ENCODE measurements at places on chromosomes 16 and 17.

DNA sequence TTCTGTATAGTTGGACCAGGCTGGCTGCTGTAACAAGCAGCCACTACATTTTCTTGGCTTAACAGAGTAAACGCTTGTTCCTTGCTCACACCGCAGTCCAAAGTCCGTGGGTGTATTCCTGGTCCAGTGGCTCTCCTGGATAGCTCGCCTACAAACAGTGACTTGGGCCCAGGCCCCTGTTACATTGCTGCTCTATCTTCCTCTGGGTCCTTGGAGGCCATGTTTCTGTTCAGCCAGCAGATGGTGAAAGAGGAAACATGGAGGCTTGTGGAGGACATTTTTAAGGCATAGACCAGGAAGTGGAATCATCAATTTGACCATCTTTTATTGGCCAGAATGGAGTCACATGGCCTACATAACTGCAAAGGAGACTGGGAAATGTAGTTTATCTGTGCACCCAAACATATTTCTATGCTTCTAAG is 55.1 kb downstream of the ATP2C2 start:
- DNase-seq: peak; percentile 57

GRCh38 chr16:82530883-82531282 is 95.9 kb upstream of the CDH13 start:
- DNase-seq: no peak

- peak; percentile 88 for DNase-seq
These were observed 32.5 kb downstream of the ABCC12 start for GRCh38 chr16:48123104-48123788.

GRCh38 chr16:31504159-31504558 is 4.0 kb downstream of the RUSF1 start:
- DNase-seq: no peak

DNA sequence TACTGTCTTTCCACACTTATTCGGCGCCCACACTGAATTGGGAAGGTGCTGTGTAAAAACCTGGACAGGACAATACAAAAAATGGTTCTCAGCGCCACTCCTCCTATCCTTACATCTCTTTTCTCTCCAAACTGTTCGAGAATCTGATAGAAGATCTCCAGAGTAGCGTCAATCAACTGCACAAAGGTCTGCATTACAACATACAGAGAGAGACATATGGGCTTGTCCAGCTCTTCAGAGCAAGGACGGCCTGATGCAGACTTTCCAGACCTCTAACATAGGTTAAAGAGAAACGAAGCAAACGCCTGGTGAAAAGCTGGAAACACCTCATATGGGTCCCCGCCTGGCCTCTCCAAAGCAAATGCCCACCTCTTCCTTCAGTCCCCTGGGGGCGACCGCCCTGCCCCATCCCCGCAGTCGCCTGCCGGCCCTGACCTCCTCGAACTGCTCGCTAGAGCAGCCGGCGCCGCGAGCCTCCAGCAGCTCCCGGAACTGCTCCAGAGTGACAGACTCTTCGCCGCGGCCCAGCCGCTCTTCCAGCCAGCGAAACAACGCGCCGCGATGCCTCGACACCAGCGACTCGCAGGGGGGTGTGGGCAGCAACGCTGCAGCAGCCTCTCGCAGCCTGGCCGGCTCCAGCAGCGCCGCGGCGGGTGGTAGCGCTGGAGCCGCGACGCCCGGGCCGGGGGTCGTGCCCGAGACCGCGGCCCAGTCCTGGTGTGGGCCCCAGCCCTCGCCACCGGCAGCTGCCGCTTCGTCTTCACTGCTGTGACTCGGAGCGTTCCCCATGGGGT is 526 bp downstream of the ZZEF1 start:
- peak; percentile 50 for DNase-seq

- peak; percentile 97 for DNase-seq
These were observed 675 bp downstream of the RNF213 start for GRCh38 chr17:80261159-80261894.

GRCh38 chr16:285146-286055 is 2.4 kb downstream of the PDIA2 start:
- DNase-seq: no peak

DNA sequence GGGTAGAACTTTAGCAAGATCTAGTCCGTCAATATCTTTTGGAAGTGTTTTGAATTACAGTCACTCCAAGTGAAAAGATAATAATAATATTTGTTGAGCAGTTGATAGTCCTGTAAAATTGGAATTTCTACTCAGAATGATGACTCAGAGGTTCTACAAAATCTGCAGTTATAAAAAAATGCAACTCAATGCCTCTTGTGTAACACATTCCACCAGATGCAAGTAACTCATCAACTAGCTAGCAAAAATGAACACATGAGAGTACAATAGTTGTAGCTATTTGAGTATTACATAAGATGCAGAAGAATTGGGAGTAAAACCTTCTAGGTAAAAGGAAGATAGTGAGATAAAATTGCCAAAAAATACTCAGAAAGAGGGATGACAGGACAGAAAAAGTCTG is 177.2 kb downstream of the CDH8 start:
- DNase-seq: no peak

DNA sequence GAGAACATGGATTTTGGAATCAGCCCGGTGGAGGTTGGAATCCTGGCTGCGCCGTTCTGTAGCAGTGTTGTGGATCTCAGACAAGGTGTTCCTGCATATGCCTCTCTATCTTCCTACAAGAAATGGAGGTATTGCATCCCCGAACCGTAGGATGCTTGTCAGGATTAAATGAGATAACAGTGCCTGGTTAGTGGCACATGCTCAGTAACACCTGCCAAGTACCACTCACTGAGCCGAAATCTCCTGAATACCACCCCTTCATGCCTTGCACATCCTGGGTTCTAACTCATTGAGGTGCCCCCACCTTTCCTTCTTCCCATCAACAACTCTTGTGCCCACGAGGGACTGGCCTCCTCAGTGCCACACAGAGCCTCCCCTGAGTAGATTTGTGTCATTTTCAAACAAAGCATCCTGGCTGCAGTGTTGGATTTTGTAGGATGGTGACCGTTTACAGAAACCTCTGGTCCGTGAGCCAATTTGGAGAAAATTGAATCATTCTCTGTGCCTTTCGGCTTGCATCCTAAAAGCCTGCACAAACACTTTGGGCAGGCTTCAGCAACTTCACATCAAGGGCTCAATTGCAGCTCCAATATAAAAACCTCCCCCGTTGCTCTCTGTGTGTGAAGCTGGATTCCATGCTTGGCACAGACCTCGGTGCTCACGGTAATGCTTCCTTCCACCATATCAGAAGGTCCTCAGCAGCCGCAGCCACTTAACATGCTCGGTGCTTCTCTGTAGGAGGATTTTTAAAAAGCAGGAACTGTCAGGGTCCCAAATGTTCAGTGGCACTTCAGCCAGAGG is 84.2 kb downstream of the WWOX start:
- DNase-seq: no peak

DNA sequence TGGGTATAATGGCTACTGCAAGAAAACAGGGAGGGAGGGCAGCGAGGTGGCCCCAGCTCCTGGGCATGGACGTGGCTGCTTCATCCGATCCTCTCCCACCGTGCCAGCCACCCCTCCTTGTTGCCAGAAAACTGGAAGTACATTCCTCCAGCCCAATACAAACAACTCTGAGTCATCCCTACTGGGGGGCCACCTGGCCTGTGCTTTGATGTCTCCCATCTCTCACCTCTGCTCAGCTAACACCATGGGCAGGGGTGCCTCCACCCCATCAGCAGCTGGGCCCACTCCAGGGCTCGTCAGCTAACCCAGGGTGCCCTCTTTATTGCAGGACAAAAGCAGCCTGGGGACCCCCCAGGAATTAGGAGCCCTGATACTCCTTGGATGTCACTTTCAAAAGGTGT is 2.0 kb downstream of the RHBDF2 start:
- peak; percentile 34 for DNase-seq

- no peak for DNase-seq
These were observed 6.4 kb downstream of the NPRL3 start for GRCh38 chr16:132120-132519.

DNA sequence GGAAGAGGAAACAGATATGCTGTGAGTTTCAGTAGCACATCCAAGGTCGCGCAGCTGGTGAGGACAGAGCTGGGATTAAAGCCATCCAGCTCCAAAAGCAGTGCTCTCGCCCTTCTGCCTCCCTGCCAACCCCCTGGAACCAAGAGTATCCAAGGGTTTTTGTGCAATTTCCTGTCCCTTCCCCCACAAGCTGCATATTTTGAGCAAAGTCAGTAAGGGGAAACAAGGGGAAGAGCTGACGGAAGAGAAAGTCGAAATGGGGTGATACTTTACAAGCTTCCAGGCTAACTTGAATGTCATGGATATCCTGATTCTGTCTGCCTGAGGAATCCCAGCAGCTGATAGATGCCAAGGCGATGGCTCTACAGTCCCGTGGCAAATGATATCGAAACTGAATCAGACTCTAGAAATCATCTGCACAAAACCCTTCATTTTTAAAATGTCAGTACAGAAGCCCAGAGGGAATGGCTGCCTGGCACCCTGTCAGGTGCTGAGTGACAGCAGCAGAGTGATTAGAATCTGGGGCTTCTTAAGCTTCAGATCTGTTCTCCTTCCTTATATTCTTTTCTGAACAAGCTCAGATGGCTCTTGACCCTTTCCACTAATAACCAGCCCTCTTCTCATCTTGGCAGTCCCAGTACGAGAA is 42.9 kb upstream of the TEKT3 start:
- DNase-seq: no peak

DNA sequence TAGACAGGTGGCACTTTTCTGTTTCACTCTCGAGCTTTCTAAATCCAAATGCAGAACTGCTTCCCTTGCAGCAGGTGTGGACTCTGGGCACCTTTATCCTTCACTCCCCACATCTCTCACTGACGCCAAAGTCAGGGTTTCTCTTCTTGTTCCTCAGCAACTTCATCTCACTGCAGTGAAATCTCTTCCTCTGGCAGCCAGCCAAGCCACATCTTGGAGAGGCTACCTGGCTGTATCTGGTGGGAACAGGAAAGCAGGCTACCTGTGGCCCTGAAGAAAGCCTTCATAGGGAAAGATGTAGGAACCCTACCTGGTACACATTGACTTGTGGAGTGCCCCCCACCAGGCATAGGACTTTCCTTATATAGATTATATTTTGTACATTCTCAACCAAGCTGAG is 159.1 kb downstream of the UTP18 start:
- no peak for DNase-seq

GRCh38 chr17:2056206-2057174 is 1.6 kb downstream of the HIC1 start:
- peak; percentile 72 for DNase-seq

DNA sequence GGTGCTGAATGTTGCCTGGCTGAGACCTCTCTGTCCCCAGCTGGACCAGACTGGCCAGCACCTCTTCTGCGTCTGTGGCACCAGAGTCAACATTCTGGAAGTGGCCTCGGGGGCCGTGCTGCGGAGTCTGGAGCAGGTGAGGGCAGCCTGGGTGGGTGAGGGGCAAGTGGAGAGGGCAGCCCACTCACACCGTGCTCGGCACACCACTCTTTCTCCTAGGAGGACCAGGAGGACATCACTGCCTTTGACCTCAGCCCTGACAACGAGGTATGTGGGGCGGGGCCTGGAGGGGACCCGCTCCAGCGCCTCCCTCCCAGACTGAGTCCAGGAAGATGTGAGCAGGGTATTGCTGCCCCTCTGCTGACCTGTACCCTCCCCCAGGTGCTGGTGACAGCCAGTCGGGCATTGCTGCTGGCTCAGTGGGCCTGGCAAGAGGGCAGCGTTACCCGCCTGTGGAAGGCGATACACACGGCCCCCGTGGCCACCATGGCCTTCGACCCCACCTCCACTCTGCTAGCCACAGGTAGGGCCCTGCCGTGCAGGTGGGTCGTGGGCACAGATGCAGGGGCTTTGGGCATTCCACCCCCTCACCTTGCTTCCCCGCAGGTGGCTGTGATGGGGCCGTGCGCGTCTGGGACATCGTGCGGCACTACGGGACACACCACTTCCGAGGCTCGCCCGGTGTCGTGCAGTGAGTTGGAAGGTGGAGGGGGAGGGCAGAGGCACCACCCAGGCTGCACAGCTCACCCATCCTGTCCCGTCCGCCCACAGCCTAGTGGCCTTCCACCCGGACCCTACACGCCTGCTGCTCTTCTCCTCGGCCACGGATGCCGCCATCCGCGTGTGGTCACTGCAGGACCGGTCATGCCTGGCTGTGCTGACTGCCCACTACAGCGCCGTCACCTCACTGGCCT is 2.6 kb downstream of the TBL3 start:
- DNase-seq: no peak

DNA sequence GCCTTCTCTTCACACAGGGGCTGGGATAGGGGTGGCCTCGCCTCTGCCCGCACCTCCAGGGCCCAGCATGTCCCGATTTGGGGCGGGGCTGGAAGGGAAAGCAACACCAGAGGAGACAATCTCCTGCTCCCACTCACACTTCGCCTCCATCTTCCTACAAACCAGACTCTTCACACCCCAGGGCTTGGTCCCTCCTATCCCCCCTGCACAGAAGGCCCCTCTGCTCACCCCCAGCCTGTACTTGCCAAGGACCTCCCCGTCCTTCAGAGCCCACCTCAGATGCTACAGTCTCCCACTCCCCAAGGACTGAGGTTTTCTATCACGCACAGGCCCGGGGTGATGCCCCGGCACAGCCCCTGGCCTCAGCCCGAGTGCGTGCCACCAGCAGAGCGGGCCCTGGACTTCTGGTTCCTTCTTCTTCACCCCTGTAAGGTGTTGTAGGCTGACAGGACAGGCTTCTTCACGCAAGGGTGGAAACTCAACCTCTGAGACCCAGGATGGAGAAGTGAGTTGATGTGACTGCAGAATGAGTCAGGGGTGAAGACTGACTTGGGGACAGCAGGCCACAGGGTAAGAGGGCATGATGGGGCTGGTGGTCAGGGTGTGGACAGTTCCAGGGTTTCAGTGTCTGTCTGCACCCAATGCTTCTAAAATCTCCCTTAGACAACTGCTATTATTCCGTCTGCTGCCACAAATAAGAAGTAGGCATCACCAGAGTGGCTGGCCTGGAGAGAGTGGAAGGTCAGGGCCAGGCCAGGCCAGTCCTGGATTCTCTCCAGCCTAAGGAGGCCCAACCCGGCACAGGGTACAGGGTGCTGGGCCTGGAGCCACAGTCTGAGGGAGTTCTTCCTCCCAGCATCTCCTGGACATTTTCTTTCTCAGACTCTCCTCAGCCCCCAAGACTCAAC is 2.5 kb downstream of the ITGAE start:
- no peak for DNase-seq

DNA sequence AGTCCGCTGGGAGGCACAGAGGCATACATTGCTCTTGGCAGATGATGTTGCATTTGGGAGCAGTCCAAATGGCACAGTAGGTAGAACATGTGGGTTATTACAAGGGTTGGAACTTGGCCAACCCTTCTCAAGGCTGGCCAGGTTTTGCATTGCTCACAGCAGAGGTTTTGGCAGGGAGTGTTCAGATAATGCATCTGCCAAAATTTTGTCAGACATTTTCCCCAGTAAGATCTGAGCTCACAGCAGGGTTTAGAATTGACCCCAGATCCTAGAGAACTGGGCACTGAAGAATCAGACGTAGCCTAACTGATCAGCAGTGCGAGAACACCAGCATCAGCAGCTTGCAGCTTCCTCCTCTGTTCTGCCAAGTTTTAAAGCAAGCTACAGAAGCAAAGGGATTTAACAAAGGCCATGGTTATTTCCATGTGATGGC is 468.8 kb upstream of the KIF2B start:
- DNase-seq: no peak

GRCh38 chr17:47280072-47280811 is 26.6 kb downstream of the ITGB3 start:
- DNase-seq: no peak

All from mesendoderm (in vitro differentiated cells).